ENCODE measurements at places on chromosomes 7 and 10. TPM values are rescaled to one million over a fixed set of nuclear protein-coding genes. Genes with fewer than 3 reads are reported as not detected.
A peak's percentile ranks its signal among the peaks of the same experiment; 100 is the strongest.

MYH16 gene
- total RNA-seq: 0.11 TPM

CRHR2 gene
- total RNA-seq: not detected

- DNase-seq: no peak
Measured at GRCh38 chr10:122288262-122288661, 17.2 kb downstream of the BTBD16 start.

DNA sequence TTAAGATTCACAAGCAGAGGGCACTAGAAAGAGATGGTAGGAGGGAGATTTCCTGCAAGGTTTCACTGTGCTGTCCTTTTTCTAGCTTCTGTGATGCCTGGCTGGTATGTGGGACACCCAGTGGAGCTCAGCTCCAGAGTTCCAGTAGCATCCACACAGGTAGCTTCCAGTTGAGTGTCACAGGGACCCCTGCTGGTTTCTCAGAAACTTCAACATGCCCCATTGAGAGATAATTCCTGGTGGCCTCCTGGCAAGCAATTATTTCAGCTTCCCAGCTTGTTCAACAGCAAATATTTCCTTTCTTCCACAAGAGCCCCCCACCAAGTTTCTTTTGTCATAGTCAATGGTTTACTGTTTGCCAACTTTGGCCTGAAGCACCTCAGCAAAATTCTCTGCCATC is 858.7 kb downstream of the REEP3 start:
- no peak for DNase-seq

- DNase-seq: no peak
Measured at GRCh38 chr7:73921623-73922528, 60.9 kb downstream of the TMEM270 start.

DNA sequence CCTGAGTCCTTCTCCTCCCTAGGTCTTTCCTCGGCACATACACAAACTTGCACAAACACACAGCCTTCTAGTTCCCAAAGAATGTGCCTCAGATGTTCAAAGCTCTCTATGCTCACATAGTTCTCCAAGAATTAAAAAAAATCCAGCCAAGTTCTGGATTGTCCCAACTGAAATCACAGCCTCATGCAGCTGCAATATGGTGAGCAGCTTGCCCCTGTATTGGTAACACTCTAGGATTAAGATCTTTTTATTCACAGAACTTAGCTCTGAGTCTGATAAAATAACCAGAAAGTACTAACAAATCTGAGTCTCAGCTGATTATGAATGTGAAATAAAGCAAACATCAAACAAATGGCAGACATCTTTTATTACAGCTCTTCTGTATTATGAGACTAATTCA is 604.8 kb upstream of the PFKP start:
- no peak for DNase-seq

LRRTM3 gene
- not detected for total RNA-seq

AP3M1 gene
- 52.9 TPM for total RNA-seq

DNA sequence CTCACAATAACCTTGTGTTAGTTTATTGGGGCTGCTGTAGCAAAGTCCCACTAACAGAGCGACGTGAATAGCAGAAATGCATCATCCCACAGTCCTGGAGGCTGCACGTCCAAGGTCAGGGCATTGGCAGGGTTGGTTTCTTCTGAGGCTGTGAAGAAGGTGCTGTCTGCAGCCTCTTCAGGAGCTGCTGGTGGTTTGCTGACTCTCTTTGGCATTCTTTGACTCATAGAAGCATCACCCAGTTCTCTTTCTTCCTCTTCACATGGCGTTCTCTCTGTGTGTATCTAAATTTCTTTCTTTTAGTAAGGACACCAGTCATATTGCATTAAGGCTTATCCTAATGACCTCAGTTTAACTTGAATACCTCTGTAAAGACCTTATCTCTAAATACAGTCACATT is 428.4 kb upstream of the KLF6 start:
- no peak for DNase-seq

NPY4R2 gene
- not detected for total RNA-seq

- DNase-seq: no peak
Measured at GRCh38 chr10:59595593-59595992, 114.1 kb downstream of the SLC16A9 start.

GDF10 gene
- not detected for total RNA-seq

GRCh38 chr10:76563286-76563685 is 1074.3 kb downstream of the KCNMA1 start:
- no peak for DNase-seq

GRCh38 chr7:105742787-105743186 is 133.6 kb downstream of the ATXN7L1 start:
- no peak for DNase-seq

GRCh38 chr7:34158368-34159153 is 253.2 kb downstream of the BMPER start:
- DNase-seq: no peak

GRCh38 chr10:76040830-76041220 is 609.4 kb downstream of the LRMDA start:
- DNase-seq: no peak

ADAM22 gene
- 1.4 TPM for total RNA-seq

- DNase-seq: no peak
Measured at GRCh38 chr10:88119160-88119559, 255.7 kb downstream of the PTEN start.

DNA sequence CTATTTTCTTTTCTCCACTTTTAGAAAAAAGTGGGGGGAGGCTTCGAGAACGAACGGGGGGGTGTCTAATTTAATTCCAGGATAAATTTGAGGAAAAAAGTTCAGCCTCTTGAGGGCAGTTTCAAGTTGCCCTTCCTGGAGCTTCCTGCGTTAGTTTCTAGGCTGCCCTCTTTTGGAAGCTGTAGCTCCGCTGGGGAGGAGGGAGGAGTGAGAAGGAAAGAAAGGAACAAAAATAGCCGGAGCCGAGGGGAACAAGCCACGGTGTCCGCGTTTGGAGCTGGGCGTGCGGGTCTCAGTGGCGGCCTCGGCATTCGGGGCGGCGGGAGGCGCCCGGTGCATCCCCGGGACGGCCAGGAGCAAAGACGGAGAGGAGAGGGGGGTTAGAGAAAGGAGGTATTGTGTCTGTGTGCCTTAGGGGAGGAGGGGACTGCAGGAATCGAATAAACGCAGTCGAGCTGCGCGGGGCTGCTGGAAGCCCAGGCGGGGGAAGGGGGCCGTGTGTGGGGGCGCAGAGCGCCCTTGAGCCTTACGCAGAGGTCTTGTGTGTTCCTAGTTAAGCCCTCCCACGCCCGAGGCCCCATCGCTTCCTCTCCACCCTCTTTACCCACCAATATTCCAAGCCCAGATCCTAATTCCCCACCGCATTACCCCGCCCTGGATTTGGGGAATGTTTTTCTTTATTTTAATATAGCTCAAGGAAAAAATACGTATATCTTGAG is 2.0 kb upstream of the TNRC18 start:
- peak; percentile 89 for DNase-seq

DNA sequence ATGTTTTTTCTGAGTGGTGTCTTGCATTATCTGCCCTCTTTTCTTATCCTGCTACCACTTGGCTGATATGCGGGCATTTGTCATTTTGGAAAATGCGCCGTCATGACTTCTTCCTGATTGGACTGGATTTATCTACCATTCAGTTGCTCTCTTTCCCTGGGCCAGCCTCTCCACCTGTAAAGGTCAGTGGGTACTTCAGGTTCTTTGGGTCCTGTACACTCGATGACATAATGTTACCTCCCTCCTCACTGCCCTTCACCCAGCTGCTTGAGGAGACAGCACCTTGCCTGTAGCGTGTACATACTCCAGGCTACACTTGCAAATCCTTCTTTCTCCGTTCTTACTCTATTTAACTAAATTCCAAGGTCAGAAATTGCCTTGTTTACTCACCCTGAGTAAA is 83.7 kb downstream of the RBM33 start:
- no peak for DNase-seq

SLC26A5 gene
- total RNA-seq: not detected

DNA sequence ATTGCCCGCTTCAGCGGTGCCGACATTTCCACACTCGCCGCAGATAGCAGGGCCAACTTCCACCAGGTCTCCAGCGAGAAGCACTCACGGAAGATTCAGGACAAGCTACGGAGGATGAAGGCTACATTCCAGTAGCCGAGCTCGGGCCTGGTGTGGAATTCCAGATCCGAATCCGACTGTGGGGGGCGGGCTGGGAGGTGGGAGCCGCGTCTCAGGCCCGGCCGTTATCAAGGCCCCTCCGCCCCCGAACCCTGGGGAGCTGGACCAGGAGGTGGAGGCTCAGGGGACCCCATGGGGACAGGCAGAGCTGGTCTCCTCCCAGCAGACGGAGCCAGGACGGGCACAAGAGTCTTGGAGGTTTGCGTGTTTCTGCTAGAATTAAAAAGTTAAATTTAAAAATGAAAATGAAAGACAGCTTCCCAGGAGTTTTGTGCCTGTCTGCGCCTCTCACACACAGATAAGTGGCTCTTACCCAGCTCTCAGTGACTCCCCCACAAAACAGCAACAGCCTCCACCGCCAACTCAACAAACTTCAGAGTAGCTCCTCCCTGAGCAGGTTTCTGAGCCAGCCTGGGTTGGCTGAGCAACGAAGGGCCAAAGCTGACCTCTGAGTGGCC is 5.2 kb upstream of the UTF1 start:
- DNase-seq: no peak

DNA sequence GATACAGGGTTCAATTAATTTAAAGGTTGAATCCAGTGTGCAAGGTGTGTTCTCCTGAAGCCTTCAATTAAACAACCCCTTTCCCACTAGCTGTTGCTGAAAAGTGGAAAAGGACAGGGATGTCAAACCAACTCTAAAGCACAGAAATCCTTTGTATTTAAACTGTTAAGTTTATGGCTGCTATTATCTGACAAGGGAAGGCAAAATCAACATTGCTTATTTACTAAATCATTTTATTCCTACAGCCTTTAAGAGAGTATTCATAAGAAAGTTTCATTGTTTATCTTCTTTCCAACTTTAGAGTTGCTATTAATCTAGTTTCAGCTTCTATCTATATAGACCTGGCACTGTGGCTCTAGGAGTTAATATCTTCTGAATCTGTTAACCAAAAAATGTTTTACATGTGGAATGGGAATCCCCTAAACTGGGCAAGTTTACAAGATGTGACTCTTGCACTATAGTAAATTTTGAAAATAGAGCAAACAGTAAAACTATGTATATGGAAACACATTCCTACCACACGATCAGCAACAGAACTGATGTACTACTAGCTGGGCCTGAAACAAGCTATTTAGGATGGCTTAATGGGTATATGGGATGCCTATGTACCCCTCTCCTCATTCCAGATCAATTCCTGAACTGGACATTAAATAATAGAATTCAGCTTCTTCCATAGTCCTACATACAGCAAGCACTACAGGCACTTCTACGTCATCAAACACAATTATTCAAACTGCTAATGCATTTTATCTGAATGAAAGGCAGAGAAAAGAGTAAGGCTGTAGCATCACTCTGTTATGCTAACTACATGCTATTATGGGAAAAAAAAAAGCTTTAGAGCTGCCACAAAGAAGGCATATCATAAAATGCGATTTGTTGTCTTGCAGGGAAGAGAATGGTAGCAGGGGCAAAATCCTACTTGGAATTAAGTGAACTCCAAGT is 52.8 kb downstream of the CDK6 start:
- no peak for DNase-seq

GRCh38 chr7:148286150-148286549 is 304.4 kb upstream of the C7orf33 start:
- DNase-seq: no peak

DNA sequence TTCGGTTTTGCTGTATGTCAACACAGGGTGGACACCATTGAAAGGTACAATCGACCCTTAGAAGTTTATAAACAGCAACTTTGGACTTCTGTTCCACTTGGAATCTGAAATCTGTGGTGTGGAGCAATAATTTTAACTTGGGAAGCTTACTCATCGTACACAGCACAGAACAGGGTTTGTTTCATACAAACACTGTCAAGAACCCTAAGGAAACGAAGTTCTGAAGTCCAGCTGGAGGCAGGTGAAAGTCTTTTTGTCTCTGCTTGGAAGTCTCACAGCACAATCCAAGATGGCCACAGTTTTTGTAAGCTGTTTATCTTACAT is 31.5 kb downstream of the NMT2 start:
- no peak for DNase-seq

FEZF1 gene
- not detected for total RNA-seq

GRCh38 chr10:110681023-110681681 is 37.0 kb downstream of the RBM20 start:
- DNase-seq: peak; percentile 33

- DNase-seq: no peak
Measured at GRCh38 chr10:82572744-82573143, 697.8 kb downstream of the NRG3 start.

GRCh38 chr7:101927802-101928201 is 110.4 kb downstream of the CUX1 start:
- DNase-seq: peak; percentile 55

PNPLA8 gene
- total RNA-seq: 17.6 TPM

PPRC1 gene
- total RNA-seq: 49.9 TPM

DNA sequence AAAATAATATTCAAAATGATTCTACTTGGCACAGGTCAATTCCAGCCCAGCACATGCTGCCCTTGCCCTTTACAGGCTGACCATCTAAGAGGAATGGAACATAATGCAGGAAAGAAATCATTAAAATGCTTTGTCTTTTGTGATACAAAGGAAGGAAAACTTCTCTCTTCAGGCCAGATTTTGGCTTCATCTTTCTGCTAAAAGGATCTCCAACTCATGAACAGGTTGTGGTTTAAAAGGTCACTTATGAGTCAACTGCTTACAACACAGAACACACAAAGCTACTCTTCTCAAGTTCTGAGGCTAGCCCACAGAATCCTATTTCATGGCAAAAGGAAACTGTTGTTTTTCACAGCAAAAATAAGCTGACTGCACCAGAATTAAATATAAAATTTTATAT is 197.1 kb downstream of the DOCK4 start:
- DNase-seq: peak; percentile 44

- peak; percentile 16 for DNase-seq
Measured at GRCh38 chr7:157404845-157405481, 68.2 kb downstream of the DNAJB6 start.

GRCh38 chr10:490256-490655 is 199.2 kb downstream of the DIP2C start:
- no peak for DNase-seq

EPDR1 gene
- total RNA-seq: 0.39 TPM

MBLAC1 gene
- total RNA-seq: 1.8 TPM

CALML3 gene
- total RNA-seq: not detected

ARL3 gene
- 10.6 TPM for total RNA-seq

PRF1 gene
- not detected for total RNA-seq

DNA sequence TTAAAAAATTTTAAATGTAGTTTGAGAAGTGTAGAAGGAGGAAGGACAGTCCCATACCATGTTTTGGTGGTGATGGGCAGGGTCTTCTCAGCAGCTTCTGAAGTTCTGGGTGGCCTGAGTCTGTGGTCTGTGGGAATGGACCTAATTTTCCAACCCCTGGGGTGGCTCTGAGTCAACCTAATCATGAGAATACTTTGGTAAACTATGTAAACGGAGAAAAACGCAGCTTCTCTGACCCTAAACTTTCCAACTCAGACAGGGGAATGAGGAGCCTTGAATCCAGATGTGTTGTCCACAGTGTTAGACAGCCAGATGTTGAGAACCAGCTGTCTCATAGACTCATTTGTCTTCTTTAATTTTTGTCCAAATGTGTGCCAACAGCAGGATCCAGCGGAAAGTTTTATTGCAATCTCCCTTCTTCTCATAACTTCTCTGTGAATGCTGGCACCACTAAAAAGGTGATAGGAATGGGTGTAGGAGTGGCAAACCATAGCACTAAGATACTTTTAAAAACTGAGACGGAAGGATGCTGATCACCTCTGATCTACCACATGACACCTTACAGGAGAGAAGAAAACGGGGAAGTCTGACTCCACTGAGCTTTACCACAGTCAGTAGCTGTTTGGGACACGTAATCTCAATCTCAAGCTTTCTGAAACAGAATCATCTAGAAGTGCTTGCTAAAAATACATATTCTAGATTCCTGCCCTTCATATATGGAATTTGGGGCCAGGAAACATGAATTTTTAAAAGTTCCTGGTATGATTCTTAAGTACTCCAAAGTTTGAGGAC is 90.5 kb upstream of the PHYHIPL start:
- no peak for DNase-seq

BUB3 gene
- total RNA-seq: 178 TPM

Data from endothelial cell of umbilical vein (primary cell).